NCI-H187 (cell line): ENCODE measurements at places on chromosomes 2 and 18.

DNA sequence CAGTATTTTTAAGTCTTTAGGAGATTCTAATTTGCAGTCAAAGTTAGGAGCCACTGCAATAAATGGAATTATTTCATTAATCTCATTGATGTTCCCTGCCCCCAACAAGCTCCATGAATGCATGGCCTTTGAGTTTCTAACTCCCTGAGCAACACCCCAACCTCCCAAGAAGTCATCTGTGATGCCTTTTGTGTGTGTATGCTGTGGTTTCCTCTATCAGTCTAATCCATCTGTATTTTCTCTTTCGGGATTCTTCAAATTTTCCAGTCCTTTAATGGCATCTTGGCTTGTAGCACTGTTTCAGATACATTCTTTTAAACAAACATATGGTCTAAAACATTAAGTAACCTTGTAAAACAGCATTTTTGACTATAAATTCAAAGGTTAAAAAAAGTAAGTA, 16.8 kb downstream of the SERPINB10 start:
- no peak for DNase-seq

GRCh38 chr2:169891593-169892298, 64.5 kb downstream of the UBR3 start:
- DNase-seq: peak; percentile 13

- no peak for DNase-seq
These were observed 23.8 kb downstream of the ANKAR start for GRCh38 chr2:189698020-189698887.

- DNase-seq: no peak
These were observed 239.5 kb downstream of the MYCN start for GRCh38 chr2:16179701-16180416.

GRCh38 chr2:12320991-12321641, 395.6 kb upstream of the TRIB2 start:
- DNase-seq: no peak

GRCh38 chr2:121694398-121695170, 42.1 kb downstream of the NIFK start:
- no peak for DNase-seq

- DNase-seq: no peak
These were observed 3.9 kb upstream of the C2orf69 start for GRCh38 chr2:199907008-199907714.

- DNase-seq: peak; percentile 3
These were observed 10.2 kb upstream of the IMP4 start for GRCh38 chr2:130332271-130333073.

DNA sequence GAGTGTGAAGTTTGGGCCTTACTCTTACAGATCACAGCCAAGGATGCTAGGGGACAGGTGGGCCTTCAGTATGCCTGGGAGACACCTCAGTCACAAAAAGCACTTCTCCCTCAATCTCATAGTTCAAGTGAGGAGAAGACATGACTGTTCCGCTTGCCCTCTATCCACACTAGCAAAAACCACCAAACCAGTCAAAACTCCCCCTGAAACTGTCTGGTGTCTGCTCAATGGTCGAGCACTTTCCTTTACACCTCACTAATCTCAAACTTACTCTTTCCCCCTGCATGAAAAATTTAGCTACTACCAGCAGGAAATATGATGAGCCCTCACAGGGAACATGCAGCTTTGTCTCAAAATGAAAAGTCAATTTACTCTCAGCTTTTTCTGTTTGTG, 232.2 kb downstream of the TRIB2 start:
- no peak for DNase-seq

DNA sequence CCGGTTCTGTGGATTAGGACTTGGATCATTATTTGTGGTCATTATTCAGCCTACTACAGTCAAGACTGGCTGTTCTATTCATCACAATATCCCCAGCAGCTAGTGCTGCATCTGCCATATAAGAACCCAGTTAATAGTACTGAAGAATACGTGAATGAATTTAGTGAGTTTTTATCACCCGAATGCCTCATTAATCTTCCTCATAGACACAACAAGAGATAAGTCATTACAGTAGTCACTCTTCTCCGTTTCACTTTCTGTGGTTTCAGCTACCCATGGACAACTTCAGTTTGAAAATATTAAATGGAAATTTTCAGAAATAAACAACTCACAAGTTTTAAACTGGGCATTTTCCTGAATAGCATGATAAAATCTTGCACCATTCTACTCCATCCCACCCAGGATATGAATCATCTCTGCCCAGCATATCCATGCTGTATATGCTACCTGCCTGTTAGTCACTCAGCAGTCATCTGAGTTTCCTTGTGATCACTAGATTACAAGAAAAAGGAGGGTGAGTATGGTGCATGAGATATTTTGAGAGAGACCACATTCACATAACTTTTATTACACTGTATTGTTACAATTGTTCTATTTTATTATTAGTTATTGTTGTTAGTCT, 363.7 kb upstream of the CHAC2 start:
- DNase-seq: no peak

DNA sequence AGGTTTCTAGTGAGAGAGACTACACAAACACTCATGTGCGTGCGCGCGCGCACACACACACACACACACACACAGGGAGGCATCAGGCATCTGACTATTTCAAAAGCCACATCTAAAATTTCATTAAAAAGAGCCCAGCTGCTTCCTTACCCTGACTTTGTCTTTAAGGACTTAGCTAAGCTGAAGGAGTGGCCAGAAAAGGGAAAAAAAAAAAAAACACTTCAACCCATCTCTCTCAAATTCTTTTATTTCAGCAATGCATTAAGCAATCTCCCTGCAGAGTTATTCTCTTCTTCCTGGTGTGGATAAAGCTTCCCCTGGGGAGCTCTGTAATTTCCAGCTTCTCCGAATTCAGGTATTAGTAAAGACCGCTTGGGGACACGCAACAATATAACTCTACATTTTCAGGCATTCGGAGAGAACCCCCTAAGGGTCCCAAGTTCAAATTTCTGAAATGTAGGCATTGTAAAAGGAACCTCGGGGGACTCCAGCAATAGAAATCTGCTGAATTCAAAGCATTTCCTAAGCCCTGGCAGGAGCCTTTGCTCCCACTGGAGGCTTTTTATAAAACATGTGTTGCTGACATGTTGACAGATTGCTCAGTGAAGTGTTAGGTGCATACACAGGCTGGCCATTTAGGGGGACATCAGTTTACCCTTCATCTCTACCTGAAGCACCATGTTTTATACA, 67.0 kb downstream of the ZNF521 start:
- DNase-seq: peak; percentile 59

GRCh38 chr2:233456111-233456510, 101.8 kb downstream of the DGKD start:
- DNase-seq: no peak

DNA sequence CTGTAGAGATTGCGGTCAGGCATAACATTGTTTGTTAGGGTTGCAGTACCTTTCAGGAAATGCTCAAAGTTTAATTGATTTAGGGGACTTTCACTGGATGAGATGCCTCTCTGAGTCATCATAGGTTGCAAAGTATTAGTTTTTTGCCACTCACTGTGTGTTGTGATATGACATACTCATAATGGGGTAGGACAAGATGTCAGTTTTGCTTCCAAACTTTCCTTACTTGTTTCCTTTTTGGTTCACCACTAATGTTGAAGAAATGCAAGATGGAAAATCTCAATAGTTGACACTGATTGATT, 35.0 kb upstream of the PTH2R start:
- no peak for DNase-seq

GRCh38 chr2:44010266-44010665, 14.5 kb upstream of the LRPPRC start:
- no peak for DNase-seq

DNA sequence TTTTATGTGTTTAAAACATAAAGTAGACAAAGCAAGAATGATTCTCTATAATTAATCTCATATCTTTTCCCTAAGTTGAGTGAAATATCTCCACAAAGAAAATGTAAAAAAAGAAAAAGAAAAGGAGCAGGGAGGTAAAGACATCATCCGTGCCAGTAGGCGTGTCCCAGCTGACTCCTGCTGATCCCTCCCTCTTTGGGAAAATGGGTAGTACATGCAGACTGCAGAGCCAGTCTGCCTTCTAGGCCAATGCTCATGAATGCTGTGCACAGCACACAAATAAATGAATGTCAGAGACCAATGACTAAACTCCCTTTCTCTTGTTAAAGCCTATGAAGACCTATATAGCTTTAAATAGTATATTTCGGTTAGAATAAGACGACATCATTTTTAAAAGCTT, 64.7 kb downstream of the RAPH1 start:
- no peak for DNase-seq

- DNase-seq: no peak
These were observed 12.4 kb upstream of the CCDC88A start for GRCh38 chr2:55431982-55432627.

- no peak for DNase-seq
These were observed 15.2 kb downstream of the HIBCH start for GRCh38 chr2:190304404-190304803.

DNA sequence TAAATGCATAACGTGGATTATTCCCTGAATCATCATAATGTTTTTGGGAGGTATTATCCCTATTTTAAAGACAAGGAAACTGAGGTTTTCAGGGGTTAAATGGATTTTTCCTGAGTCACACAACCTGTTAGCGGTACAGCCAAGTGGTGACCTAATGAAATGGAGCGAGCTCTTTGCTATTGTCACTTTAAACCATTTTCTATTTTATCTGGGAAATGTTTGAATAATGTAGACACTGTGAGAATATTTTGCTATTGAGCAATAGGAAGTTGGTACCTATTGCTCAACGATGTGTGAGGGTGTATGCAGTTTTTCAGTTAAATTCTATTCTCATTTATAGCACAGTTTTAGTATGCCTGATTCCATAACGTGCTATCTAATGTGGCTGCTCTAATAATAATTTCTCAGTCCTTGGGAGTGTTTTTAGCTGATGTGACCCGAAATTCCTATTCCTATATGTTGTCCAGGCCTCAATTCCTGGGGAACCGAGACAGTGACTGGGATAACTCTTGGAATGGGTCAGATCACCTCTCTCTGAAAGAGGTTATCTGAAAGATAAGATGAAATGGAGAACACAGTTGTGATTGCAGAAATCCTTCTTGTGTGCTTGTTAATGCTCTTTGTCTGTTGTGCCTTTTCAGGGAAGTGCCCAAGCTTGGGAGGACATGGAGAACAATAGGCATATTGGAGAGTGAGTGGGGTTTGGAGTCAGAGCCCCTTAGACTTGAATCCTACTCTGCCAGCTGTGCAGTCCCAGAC, 38.4 kb downstream of the ABCB11 start:
- no peak for DNase-seq
